ENCODE measurements at places on chromosomes 7 and 10.

- DNase-seq: no peak
These were observed 191.3 kb downstream of the GATA3 start for GRCh38 chr10:8245814-8246142.

DNA sequence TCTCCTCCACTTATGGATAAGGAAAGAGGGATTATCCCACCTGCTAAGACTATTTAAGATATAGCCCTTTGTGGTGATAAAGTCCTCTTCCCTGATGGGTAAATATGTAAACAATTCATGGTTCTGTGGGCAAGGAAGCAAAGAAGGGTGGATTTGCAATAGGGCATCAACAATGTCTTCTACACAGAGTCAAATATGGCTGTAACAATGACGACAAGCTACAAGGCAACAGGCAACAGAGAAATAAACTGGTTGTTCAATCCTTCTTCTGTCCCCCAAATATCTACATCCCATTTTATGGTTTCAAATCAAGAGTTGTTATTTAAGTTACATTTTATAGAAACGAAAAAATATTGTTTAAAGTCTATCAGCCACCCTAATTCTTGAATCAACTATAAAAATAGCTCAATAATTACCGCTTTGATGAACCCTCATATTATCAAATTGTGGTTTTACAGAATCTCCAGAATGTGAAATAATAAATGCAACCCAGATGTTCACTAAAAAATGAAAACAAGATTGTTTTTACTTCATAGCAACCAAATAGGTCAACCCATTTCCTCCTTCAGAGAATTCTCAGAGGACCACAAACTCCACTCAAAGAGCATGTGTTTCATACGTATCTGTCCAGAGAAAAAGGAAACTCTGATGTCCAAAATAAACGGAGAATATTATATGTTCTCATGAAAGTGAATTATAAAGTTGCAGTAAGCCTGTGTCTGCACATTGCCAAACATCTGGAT is 13.8 kb downstream of the CYTH3 start:
- DNase-seq: no peak

GRCh38 chr10:61894133-61894532 is 7.4 kb upstream of the ARID5B start:
- DNase-seq: no peak

GRCh38 chr7:95716357-95717122 is 55.8 kb upstream of the DYNC1I1 start:
- DNase-seq: no peak

- DNase-seq: no peak
These were observed 89.7 kb upstream of the RET start for GRCh38 chr10:42987121-42987541.

DNA sequence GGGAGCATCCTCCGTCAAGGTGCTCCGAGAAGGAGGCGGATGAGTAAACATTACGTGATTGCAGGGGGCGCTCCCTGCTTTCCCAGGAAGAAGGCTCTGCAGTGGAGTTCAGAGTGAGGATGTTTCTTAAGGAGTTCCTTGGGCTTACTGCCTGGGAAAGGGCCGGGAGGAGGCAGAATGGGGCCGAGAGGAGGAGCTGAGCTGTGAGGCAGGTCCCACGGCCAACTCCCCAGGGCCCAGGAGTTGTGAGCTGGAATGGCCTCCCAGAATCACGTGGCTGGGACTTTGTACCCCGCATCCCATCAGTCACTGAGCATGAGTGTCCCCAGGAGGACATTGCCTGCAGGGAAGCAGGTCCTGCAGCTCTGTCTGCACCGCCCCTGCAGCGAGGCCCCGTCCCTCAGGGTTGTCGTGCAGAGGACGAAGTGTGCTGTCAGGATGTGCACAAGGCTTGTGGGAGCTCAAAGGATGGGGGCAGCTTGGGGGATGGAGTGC is 75.5 kb downstream of the DYNC2I1 start:
- DNase-seq: no peak

- no peak for DNase-seq
These were observed 473.8 kb upstream of the GALNT17 start for GRCh38 chr7:70657989-70658632.

GRCh38 chr10:125802131-125802530 is 20.9 kb downstream of the UROS start:
- DNase-seq: no peak

DNA sequence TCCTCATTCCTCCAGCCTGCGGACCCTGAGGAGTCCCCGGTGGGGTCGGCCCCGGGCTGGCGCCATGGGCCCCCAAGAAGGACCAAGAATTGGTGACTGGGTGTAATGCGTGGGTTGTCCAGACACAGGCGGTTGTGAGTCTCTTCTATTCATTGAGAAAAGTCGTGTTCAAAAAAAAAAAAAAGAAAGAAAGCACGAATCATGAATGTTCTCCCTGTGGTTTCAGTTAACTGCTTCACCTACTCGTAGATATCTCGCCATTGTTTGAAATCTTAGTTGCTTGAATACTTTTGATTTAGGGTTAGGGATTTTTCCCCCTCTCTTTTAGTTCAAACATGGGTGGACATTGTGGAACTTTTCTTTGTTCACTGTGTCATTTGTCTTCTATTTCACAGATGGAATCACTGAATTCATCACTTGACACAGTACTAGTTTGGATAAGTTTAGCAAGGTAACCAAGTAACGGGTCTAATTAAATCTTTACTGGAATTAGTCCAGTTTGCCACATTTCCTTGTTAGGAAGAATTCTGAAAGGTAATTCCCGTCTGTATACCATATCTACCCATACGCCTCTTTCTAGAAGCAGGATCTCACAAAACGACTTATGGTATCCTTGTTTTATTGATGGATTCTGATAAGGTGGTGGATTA is 775 bp downstream of the STARD3NL start:
- DNase-seq: no peak

DNA sequence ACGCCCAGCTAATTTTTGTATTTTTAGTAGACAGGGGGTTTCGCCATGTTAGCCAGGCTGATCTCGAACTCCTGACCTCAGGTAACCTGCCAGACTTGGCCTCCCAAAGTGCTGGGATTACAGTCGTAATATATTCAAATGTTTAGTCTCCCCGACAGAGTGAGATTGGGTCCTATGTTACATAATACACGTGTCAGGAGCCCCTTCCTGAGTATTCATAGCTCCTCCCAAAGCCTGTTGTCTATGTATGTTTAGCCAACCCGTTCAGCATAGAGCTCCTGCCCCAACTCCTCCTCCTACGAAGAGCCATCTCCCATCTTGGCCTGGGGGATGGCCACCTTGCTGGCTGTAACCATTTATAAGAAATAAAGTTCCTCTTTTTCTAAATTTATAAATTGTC is 2.7 kb upstream of the PPP2R2D start:
- DNase-seq: no peak

DNA sequence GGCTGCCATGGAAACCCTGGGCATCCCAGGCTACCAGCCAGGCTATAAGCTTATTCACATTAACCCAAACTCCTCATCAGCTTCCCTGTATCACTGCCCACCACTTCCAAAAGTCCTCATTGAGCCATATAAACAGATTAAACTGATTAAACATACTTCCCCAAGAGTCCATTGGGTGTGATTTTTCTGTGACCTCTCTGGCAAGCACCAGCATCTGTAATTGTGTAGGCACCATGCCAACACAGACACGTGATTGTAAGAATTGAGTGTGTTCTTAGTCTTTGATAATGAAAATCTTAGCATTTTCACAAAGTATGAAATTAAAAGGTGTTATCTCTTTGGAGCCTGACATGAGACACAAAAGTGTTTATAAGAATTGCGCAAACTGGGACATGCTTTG is 679.3 kb downstream of the TYW1 start:
- no peak for DNase-seq

DNA sequence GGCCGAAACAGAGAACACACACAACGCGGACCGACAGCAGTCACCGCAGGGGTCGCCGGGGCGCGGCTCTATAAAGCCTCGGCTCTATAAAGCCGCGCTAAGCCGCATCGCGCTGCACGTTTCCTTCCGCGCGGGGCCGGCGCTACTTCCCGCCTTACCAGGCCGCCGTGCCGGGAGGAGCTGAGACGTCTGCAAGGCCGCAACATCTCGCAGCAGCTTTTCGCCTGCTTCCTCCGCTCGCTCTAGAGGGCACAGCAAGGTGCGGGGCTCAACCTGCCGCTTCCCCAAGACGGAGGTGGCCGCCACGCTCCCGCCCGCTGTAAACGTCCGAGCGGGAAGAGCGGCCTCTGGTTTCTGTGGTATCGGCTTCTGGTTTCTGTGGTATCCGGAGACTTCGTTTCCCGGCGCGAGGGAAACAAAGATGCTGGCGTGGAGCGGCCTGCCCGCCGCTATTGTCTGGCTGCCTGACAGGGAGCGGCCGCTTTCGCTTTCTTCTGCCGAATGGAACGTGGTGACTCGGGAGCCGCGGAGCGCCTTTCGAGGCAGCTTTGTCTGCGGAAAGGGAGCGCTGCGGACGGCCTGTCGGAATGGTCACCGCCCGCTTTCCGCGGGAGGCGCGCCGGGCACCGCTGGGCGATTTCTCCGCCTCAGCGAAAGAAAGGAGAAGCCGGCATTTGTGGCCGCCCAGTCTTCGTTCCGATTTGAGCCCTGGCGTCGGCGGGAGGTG is 91.8 kb downstream of the SPAG6 start:
- DNase-seq: peak; percentile 80

DNA sequence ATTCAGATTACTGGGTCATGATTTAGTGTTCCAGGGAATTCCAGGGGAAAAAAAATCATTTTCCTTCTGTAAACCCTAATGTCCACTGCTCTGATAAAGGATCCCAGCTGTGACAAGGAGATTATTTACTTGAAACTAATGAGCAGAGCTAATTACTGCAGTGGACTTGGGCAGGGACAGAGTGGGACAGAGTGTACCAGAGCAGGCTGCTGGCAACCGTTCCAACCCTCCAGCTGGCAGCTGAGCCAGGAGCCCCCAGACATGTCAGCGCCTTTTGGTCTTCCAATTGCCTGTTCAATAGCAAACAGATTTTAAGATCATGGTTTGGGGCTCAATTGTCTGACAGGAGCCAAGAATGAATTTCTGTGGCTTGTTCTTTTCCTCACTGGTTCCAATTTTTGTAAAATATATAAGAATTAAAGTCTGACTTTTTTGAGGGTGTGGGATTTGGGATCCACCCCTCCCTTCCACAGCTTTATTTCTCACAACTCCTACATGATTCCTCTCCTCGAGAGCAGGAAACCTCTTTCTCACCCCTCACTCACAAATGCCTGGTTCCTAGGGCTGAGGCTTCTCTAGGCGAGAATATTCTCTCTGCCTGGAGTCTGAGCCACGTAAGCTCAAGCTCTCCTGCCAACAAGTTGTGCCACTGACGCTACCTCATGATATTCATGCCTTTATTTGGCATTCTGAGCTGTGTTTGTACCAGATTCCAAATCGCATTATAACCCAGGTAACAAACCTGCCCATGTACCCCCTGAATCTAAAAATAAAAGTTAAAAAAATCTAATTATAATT is 20.6 kb upstream of the FAM180A start:
- DNase-seq: no peak

DNA sequence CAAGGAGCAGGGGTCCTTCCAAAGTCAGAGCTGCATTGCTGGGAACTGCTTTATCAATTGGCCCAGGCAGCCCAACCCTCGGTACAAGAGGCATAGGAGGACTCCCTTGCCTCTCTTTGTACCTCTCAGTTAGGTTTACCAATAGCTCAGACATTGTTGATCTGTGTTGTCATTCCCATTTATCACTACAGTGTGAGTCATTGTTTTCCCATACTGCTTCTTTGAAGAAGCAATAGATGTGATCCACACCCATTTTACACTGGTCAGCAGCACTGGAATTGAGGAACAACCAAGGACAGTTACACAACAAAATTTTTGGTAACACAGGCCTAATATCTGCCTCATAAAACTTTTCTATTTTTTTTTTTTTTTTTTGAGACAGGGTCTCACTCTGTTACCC is 307.2 kb downstream of the SNX13 start:
- no peak for DNase-seq

DNA sequence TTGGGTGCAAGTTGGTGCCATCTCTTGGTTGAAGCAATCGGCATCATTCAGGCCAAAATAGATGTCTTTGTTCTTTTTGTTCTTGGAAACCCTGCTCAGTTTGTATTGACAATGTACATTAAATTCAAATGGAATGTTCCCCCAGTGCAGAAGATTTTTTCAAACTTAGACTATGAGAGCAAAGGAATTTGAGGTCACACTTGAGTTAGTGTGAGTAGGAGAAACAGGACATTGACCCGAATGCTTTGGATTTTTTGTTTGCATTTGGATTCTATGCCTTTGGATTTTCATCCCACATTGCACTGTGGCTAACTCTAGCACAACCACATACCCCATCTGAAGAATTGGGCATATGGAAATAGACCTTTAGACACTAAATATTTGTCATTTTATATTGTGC is 480.0 kb downstream of the GALNT17 start:
- DNase-seq: no peak

DNA sequence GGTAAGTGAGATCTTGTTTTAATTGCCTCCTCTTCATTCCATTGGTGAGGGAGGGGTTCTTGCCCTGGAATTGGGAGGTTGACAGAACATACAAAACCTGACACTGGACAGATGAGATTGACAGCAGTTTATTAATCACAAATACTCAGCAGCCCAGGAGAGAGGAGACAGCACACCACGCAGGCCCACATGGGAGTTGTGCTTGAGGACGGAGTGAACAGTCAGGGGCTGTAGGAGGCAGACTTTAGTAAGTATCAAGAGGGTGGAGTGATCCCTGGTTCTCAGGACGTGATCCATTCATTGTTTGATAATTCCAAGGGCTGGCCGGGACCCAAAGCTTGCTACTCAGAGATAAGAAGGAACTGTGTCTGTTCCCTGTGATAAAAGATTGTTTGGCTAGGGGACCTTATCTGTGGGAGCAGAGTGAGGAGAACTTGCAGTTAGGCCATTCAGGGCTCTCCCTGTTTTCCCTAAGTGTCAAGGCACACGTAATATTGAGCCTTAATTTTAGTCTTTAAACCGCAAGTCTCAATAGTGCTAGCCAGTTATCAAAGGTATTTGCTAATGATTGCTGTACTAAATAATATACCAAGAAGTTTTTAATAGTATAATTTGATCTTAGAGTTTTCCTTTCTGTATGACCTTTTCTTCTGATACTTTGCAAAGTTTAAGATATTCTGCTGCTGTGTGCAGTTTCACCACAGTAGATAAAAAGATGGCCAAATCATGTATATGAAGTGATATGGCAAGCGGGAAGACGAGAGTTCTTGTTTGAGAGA is 14.5 kb downstream of the CAPZA2 start:
- DNase-seq: no peak

- DNase-seq: no peak
These were observed 630.7 kb downstream of the PARD3 start for GRCh38 chr10:34184397-34184796.
